ENCODE measurements at places on chromosomes 6 and 20.

- DNase-seq: no peak
These were observed 10.8 kb downstream of the L3MBTL3 start for GRCh38 chr6:130029163-130029562.

DNA sequence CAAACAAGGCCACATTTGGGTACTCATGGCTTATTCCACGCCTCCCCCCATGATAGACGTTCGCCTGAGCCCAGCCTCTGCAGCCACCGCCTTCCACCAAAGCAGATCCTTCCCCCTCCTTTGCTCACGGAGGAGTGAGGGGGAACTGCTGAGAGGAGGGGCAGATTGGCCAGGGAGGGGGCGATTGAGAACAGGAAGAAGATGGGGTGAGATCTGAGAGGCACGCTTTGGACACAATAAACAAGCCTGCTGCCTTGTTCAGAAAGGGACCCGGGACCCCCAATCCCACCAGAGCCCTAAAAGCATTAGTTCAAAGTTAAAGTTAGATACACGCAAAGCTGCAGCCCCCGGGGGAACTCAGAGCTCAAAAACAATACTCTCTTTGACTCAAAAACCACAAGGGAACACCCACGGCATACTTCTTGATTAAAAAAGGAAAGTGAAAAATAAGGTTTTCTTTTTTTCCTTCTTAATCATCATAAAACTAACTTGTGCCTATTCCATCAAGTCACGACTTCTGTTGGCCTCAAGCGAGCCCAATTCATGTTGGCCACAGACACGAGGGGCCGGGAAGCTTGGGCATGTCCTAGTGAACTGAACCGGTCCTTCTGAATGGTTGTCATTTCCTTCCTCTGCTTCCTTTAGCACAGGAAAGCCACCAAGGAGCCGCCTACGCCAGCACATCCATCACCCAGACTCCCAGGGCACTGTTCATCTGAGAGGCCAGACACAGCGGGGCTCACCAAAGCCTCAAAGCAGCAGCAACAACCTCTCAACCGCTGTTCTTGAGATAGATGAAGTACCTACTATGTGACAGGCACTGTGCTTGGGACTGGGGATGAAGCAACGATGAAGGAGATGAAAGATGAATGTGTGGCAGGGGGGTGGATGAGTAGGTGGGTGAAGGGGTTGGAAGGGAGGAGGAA lies 44.7 kb downstream of the NFATC2 start:
- DNase-seq: no peak

GRCh38 chr6:124356811-124357210 lies 553.1 kb downstream of the NKAIN2 start:
- no peak for DNase-seq

DNA sequence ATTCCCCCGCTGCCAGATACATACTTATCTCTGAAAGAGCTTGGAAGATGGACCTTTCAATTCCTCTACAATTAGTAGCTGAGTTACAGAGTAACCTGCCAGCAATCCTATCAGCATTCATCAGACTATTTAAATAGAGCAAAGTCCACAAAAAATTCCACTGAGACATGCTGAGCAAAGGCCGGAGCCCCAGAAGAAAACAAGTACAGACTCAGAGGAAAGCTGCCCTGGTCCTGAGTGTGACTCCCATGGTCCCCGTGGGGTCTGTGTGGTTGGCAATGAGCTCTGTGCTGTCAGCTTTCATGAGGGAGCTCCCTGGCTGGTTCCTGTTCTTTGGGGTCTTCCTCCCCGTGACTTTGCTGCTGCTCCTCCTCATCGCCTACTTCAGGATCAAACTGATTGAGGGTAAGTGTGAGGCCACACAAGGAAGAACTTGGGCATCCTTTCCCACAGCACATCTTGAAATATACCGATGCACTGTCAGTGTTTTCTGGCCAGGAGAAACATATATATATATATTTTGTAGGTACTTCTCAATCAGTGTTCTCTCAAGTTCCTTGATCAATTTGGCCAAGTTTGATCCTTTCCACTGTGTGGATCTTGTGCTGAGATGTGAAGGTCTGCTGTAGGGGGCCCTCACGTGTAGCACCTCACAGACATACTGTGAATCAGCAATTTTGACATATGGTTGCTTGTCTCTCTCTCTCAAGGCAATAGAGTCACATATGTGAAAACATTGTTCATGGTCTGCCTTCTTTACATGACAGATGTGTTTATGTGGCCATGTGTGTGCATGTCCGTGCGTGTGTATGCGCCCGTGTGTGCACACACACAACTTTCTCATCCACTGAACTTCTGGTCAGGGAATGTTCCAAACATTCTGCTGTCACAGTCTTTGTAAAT lies at the start of gene SMLR1:
Gene SMLR1, plus strand, starts transcription at position 160 of the 903 bp plus-strand sequence. Its CDS starts 8 bp downstream, at position 168.
- DNase-seq: no peak

DNA sequence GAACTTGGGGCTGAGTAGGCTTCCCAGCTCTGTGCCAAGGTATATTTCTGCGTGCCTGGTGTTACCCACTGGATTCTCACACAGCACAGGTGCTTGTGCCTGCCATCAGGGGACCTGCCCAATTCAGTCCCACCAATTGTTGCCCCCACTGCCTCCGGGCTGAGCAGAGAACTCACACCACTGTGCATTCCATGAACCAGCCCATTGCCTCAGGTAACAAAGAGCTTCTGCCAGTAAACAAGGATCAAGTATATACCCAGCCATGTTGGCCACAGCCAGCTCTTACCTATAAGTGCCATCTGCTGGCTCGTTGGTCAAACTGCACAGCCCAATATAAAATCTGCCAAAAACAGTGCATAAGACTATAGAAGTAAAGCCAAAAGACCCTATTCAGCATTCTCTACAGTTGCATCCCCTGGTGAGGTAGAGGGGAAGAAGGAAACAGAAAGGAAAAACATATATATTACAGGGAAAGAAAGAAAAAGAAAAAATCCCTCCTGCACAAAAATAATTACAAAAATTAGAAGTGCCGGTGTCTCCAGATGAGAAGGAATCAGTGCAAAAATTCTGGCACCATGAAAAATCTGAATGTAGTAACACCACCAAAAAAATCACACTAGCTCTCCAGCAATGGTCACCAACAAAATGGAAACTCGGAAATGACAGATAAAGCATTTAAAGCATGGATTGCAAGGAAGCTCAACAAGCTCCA lies 241.4 kb downstream of the IBTK start:
- DNase-seq: no peak

DNA sequence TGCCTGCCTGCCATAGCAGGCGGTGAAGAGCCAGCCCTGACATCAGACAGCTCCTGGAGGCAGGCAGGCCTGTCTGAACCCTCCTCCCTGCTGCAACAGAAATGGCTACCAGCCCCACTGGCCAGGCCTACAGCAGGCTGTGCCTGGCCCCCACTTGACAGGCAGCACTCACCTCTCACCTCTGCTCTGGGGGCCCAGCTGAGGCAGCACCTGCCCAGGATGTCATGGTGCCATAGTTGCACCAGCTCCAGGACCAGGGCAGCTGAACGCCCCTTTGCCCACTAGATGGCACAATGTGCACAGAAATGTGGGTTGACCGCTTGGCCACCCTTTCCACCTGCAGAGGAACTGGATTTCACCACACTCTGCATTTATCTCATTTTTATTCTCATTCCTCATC lies 30.6 kb downstream of the MRPL14 start:
- DNase-seq: no peak

DNA sequence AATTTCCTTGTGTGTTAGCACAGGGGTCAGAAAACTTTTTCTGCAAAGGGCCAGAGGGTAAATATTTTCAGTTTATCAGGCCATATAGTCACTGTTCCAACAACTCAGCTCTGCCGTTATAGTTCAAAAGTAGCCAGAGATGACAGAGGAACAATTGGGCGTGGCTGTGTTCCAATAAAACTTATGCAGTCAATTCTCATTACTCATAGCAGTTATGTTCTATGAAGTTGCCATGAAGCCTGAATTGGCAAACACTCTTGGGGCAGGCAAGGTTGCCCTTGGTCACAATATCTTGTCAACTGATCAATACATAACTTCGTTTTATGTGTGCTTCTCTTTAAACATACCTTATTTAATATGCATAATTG lies 304.2 kb downstream of the TFAP2C start:
- no peak for DNase-seq

GRCh38 chr6:154370545-154370944 lies 13.9 kb upstream of the IPCEF1 start:
- no peak for DNase-seq

- peak; percentile 75 for DNase-seq
These were observed 62.3 kb downstream of the TRAM2 start for GRCh38 chr6:52514514-52514913.

- DNase-seq: no peak
These were observed 49.3 kb downstream of the RIN2 start for GRCh38 chr20:19807191-19807945.

DNA sequence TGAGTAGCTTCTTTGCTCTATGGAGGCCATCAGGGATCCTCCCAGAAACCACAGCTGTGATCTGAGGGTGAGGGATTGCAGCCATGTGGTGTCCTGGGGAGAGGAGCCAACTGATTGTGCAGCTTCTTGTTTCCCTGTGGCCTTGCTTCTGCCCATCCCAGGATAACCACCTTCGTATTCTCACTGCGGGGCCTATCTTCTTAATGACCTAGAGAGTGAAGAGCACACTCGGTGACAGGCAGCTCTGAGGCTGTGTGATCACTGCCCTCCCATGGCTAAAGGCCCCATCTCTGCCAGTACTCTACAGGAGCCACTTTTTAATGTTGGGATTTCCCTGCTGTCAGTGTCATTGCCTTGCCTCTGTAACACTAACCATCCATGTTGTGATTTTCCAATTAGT lies 5.3 kb upstream of the RAET1L start:
- DNase-seq: no peak

DNA sequence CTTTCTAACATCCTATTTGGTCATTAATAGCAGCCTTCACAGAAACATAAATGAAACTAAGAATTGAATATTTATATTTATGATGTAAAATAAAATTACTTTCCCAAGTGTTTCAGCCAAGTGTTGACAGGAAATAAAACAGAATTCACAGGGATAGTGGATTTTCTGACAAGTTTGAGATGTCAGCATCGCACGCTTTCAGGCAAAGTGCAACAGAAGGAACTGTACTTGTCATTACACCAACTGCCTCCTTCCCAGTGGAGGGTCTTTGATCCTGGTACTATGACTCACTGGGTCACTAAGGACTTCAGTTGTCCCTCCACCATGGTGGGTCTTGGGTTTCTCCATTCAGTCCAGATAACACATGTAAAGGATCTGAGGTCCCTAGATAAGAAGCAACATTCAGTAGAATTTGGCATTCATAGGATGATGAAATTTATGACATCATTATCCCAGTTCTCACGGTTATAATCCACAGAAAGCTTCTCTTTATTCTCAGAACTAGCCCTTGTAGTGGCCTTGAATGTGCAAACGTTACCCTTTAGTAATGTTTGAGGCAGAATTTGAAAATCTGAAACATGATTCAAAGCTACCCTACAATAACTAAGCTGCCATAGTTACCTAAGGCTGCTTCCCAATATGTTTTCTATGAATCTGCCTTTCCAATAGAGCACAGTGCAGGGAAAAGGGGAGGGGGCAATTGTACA lies 3.8 kb upstream of the TNFAIP3 start:
- DNase-seq: no peak

GRCh38 chr6:168181316-168181715 lies 102.3 kb upstream of the FRMD1 start:
- DNase-seq: no peak

DNA sequence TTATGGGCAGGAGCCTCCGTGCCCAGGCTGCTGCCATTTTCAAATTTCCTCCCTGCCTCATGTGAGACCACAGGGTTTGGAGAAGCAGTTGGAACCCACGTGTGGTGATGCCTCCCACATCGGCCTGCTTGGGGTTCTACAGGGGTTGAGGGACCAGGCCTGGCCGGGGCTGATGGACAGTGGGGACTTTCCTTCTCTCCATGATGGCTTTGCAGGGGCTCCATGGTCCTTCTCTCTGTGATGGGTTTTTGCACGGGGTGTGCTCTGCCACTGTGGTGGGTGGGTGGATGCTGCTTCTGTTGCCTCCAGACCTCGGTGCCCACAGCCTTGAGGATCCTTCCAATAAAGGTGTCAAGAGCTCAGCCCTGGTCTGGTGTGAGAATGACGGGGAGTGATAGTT lies 54.4 kb downstream of the ADNP start:
- DNase-seq: no peak

GRCh38 chr6:135358985-135359384 lies 138.6 kb downstream of the AHI1 start:
- DNase-seq: peak; percentile 21

DNA sequence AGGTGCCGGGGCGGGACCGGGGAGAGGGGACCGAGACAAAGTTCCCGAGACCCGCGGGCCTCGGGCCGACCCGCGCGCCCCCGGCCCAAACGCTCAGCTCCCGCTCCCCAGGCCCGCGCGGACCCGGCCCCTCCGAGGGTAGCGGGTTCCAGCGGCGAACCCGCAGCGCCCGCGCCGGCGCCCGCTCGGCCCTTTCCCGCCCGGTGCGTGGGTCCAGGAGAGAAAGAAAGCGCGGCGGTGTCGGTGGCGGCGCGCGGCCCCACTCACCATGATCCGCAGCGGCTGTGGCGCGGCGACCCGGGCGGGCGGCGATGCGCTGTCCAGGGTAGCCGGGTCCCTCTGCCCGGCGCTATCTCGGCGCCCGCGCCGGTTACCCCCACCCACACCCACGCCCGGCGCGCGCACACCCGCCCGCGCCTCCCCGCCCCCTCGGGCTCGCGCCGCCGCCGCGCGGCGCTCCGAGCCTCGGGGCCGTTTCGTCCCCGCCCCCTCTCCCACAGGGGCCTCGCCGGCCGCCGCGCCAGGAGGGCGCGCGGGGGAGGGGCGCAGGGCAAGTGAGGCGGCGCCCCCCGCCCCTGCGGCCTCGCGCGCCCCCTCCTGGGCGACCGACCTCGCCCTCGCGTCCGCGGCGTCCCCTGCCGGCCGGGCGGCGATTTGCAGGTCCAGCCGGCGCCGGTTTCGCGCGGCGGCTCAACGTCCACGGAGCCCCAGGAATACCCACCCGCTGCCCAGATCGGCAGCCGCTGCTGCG lies at the start of gene ELOVL2:
Gene ELOVL2, minus strand, starts transcription at position 345 of the 751 bp plus-strand sequence. Its CDS starts 75 bp downstream, at position 270.
- no peak for DNase-seq

DNA sequence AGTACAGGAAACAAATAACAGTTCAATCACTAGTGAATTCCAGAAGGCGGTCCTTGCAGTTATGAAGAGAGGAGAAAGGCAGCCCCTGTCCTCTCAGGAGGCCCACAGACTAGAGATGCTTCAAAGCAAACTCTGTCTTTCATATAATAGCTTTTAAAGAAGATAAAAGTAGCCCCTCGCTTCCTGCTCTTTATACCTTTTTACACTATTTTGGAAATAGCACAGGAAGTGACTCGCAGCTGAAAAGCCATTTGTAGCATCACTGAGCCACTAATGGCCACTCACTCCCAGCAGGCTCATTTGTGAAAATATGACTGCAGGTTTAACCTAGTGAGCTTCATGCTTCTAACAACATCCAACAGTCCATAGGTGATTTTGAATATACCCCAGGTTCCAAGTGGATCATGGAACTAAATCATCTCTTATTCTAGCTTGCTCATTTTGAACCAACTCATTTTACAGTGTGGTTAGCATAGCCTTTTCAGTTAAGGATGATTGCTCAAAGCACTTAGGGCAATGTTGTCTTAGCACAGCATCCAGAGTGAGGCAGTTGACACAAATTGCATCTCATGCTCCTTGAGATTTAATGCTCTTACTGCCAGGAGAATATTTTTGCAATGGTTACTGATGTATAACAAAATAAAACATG lies 136.0 kb upstream of the NRSN1 start:
- no peak for DNase-seq

All from GM04503 (cell line).